Esophagus squamous epithelium (tissue), 5 donors: ENCODE measurements at places on chromosomes 3 and 15.

- no peak for DNase-seq
Measured at GRCh38 chr3:52126036-52126435, 28.2 kb downstream of the POC1A start.

DNA sequence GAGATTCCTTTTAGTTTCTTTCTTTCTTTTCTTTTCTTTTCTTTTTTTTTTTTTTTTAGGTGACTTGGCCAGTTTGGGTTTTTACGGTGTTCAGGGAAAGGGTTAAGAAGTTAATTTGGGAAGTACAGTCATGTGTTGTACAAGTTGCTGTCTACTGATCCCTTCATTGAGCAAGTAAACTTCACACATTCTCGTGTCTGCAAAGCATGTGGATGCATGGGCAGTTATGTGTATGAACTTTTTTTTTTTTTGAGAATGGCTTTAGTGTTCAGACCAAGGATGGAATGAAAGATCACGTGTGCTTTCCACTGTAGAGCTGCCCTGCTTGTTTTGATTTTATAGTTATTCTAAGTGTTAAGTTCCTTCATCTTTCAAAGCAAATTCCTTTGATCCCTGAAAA, 132.3 kb downstream of the PGPEP1L start:
- no peak for DNase-seq

GRCh38 chr15:70018646-70019600, 78.8 kb downstream of the TLE3 start:
- DNase-seq = no peak

DNA sequence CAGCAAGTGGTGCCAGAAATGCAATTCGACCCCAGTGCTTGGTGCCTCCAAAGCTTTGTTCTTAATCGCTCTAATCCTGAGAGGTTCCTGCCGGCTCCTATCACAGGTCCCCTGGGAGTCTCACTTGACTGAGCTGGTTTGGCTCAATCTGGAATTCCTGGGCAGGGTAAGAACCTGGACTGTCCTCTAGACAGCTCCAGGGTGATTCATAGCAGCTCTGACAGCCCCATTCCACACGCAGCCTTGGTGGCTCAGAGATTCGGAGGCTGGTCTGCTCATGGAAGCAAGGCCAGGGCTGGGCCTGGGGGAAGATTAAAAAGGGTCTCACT, 37.9 kb downstream of the MYO5C start:
- no peak for DNase-seq

DNA sequence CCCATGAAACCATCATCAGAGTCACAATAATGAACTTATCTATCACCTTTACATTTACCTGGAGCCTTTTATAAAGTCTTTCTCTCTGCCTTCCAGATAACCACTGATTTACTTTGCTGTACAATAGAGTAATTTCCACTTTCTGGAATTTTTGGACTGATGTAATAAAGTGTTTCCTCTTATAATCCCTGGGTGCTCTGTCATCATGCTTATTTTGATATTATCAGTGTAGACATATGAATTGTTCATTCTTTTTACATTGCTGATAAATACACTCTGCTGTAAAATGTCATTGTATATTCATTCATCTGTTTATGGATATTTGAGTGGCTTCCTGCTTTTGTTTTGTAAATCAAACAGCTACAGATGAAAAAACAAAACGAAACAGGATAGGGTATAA, 27.0 kb upstream of the IREB2 start:
- no peak for DNase-seq

GRCh38 chr15:40340740-40341400, at the start of gene CCDC9B:
TSS of gene CCDC9B (minus strand) at chr15:40340939. CDS start at chr15:40340819, 120 bp downstream.
- DNase-seq = no peak

DNA sequence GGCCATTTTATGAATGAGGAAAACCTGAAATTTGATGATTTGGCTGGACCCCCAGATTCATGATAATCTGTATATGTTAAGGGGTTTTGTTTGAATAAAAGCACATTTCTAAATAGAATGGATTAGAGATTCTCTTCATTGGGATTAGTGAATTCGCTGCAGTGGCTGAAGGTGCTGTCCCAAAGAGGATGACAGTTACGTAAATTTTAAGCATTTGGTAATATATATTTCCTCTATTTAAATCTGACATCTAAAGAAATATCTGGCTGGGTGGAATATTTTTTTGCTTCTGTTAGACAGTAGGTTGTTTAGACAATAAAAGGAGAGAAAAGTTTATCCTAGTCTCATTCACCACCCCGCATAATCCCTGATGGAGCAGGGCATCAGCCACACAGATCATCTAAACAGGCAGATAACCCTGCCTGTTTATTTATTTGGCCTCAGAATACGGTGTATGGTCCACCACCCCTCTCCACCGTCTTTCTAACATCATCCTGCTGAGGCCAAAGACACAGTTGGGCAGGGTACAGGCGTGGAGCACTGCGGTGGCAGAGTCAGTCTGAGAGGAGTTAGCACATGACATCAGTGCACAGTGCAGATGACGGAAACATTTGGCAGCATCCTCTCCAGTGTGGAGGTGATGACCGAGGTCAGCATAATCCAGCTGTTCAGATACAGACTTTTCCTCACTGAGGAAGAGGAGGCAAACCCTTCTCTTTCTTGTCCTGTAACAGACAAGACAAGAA, 20.4 kb upstream of the NFKBIZ start:
- DNase-seq = no peak

DNA sequence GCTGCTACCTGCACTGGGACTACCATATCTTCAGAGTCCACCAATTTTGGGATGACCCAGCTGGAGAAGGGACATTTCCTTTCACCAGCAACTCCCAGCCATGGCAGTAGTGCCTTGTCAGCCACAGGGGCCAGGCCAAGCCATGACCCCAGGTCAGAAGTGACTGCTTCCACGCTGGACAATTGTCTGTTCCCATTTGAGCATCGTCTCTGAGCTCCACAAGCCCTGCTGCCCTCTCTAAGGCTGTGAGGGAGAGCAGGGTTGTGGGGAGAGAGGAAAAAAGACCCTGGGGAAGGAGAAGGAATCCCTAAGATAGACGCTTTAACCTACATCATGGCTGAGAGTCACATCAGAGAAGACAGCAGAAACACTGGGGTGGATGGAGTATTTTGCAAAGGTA, 7.4 kb upstream of the RARRES1 start:
- no peak for DNase-seq

DNA sequence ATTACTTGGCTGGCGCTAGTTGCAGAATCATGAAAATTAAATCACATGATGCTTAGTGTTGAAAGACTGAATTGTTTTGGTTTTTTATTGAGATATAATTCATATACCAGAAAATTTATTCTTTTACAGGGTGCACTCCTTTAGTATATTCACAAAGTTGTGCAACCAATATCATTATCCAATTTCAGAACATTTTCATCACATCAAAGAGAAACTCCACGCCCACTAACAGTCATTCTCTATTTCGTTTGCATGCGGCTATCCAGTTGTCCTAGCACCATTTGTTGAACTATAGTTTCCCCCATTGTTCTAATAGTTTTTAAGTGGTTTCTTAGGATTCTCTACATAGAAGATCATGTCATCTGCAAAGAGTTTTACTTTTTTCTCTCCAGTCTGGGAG, 3.7 kb downstream of the EHD4 start:
- no peak for DNase-seq

GRCh38 chr15:39511916-39512260, 69.0 kb upstream of the THBS1 start:
- no peak for DNase-seq

DNA sequence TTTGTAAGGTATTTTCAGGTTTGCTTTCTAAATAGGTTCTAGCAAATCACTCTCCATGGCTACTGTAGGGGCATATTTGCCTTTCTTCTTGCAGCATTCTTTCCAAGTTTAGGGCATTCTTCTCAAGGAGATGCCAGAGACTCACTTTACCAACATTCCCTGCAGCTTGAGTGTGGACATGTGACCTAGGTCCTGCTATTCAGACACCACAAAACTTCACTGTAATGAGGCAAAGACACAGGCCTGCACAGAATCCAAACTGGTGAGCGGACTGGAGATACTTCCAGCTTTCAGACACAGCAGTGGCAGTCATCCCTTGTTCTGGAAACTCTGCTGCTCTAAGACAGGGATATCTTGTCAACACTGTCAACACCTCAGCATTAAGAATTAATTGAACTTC, 146.4 kb upstream of the PFN2 start:
- DNase-seq = no peak

DNA sequence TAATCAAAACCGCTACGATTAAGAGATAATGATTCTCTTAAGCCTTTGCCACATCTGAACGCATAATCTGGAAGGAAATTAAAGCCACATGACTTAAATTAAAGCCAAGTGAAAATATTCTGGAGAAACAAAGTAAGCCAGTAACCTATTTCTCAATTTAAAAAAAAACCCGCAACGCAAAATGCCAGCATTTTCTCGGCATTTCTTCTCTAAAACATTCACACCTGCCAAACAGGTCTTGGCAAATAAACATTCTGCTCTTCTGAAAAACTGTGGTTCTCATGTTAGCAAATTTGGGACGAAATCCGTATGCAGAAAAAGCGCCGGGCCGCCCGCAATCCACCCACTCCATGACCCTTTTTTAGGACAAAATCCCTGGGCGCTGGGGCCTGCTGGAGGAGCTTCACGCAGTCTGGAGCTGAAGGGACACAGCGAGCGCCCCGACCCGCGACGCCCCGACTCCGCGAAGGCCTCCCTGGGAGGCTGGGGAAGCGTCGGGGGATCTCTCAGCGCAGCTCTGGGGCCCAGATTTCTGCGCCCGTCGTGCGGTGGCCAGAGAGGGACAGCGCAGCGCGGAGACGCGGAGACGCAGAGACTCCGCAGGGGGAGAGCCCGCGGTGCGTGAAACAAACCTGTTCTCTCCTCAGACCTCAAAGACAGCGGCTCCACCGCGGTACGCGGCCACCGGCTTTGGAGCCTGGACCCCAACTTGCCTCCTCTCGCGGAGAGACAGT, 471 bp downstream of the NKIRAS1 start:
- no peak for DNase-seq

- no peak for DNase-seq
Measured at GRCh38 chr3:126056088-126056487, 27.8 kb downstream of the SLC41A3 start.

- DNase-seq = no peak
Measured at GRCh38 chr15:92907896-92908712, 8.0 kb downstream of the CHD2 start.

DNA sequence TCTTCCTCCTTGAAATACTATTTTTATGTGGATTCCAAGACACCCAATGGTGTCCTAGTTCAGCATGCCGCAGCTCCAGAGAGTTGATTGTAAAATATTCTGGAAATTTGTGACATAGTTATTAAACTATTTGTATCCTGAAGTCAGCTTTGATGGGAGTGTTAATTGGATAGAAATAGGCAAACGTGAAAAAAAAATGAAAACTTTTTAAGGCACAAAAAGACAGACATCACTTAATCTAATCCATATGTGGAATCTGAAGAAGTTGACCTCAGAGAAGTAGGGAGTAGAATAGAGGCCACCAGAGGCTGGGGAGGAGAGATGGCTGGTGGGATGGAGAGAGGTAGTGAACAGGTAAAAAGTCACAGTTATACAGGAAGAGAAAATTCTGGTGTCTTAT, 704.2 kb downstream of the ROBO1 start:
- no peak for DNase-seq

- no peak for DNase-seq
Measured at GRCh38 chr3:37941608-37942508, 48.7 kb upstream of the VILL start.

GRCh38 chr3:134311265-134311664, 60.6 kb upstream of the RYK start:
- no peak for DNase-seq

DNA sequence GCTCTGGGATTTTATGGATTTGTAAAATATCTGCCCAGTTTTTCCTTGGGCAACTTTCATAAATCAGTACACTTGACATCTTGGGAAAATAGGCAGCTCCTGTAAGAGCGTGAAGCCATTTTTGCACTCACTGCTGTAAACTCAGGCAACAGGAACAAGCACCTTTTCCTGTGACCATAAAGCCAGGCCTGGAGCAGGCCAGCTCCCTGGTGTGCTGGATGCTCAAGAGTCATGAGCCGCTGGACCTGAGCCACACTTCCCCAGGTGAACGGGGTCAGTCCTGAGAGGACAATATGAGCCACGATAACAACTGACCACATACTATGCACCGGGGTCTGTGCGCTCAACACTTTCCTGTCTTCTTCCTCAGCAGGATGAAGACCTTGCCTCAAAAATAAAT, 158.2 kb downstream of the NUP210 start:
- DNase-seq = no peak

GRCh38 chr3:191882289-191882688, 421.3 kb downstream of the PYDC2 start:
- DNase-seq = no peak

- no peak for DNase-seq
Measured at GRCh38 chr15:25176616-25176923, 221.8 kb downstream of the SNRPN start.

- DNase-seq = no peak
Measured at GRCh38 chr3:150296966-150297365, 111.1 kb upstream of the TSC22D2 start.

- no peak for DNase-seq
Measured at GRCh38 chr3:42875325-42876151, at the start of gene CYP8B1. TSS of gene CYP8B1 (minus strand) at chr3:42875879. CDS start at chr3:42875816, 63 bp downstream.
